Fibroblast of skin of right biceps (primary cell): ENCODE measurements at places on chromosomes 6 and 20.

- DNase-seq: no peak
These were observed 201.9 kb downstream of the LY86 start for GRCh38 chr6:6790393-6790792.

DNA sequence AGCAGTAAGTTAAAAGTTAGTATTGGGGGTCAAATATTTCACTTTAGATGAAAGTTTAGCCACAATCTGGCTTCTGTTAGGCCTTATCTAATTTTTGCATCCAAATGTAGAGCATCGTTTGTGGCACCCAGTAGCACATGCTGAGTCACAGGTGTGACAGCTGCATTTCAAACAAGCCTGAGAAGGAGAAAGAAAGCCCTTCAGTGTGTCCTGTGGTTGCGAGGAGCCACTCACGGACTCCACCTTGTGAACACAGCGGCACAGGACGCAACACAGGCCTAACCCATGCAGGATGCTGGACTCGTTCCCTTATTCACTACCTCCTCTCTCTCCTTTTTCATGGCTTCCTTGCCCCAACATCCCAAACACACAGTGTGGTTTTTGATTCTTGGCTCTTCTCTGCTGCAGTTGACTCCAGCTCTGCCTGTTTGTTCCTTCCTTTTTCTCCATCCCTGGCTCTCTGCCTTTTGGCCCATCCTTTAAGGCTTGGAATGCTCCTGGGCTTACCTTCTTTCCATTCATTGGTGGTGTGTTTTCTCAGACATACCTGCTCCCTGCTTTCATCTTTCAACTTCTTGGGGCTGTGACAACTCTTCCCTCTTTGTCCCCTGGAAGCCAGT, 124.2 kb downstream of the SLC16A10 start:
- DNase-seq: no peak

GRCh38 chr20:16061351-16061750, 511.9 kb downstream of the KIF16B start:
- no peak for DNase-seq

DNA sequence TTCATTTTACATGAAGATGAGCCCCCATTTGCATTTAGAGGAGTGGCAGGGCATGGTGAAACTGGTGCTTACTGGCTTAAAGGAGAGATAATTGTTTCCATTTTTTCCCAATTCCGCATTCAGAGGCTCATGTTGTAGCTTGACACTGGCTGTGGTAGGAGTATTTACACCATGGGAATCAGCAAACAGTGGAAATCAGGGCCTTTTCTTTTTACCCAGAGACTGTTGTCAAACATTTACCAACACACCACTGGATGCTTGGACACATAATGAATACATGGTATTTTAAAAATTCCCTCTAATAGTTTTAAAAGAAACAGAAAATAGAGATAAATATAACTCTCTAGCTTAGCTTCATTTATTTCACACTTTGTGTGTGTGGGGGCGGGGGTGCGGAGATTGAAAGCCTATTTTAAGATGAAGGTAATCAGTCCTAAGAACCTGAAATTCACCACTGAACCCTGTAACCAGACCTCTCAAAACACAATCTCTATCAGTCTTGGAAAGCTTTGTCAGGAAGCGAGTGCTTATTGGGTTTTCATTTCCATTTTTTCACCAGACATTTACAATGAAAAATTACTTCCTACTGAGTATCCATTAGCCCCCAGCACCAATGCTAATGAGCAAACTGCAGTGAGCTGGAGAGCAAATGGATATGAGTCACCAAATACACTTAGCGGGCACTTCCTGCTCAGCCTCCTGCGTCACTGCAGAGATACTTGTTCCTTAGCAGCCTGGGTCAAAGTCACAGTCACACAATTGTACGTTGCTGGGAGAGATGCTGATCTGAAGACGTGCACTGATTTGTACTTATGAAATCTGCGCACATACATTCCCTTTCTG, 532.0 kb downstream of the BCKDHB start:
- DNase-seq: peak; percentile 98

DNA sequence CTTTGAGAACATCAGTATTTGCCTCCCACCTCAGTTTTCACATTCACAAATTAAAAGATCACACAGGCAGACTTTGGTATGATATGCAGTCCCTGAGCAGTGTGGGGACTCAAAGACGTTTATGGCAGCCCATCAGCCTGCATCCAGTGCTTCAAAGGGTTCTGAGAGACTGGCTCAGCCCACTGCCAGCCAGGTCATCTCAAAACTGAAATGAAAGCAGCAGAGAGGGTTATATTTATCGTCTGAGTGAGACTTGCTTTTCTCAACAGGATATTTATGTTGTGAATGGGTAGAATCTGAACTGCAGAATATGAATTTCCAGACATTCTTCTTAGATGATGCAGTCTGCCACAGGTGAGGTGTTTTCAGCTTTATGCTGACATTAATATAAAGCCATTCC, 159.8 kb downstream of the NRN1 start:
- no peak for DNase-seq

- no peak for DNase-seq
These were observed 427 bp upstream of the NFKBIE start for GRCh38 chr6:44265722-44266233.

DNA sequence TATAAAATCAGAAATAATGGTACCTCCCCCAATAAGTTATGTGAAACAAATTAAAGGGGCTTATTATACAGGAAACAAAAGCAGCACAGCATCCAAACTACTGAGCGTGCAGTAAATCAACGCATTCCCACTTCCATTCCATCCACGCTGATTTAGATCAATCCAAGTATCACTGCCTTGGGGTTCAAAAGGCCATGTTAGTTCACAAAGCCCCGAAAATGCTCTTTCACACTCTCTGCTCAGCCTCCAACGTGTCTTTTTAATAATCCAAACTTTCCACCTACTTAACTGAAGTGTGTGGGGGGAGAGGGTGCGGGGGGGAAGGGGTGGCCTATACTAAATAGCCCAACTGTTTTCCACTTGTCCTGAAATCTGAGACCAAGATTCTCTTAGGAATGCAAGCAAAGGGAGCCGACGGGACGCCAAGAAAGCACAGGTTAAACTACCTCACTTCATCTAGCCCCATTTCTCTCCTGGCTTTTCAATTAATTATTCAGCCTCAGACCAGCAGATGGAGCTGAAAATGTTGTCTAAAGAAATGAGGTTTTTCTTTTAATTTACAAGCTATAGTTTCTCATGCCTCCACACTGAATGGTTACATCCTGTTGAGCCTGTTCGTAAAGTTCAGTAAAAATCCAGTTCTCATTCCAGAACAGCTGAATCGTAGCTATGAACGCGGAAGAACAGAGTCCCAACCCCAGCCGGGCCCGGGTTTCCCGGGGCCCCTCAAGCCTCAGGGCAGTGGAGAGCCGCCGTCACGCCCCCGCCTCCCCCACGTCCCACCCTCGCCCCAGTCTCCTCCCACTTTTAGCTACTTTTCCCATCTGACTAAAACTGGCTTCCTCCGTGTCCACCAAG, 1.0 kb upstream of the NXT1 start:
- DNase-seq: peak; percentile 76

DNA sequence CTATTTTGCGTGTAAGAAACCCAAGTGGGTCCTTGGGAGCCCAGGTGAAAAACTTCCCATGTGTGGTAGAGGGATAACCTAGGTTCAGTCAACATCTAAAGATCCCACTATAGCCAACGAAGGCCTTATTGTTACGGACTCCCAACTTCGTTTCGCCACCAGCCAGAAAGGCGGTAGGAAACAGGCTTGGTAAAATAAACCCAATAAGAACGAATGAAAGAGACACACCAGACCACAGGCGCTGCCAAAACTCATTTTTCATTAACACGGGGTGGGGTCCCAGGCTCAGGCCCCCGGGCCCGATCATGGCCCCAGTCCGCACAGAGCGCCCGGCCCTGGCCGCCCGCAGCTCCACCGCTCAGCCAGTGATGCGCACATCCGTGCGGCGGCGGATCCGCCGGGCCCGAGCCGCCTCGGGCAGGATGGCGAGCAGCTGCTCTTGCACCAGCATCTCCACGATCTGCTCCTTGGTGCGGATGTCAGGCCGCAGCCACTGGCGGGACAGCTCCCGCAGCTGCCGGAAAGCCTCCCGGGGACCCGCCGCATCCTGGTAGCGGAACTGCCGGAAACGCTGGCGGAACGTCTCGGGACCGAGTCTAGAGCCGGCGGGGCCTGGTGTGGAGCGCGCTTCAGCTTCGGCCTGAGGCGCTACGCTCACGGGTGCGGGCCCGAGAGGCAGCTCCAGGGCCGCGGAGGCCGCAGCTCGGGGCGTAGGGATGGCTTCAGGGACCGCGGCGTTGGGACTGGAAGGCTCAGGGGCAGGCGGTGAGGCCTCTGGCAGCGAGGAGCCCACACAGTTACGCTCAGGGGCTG, 709 bp downstream of the SCAND1 start:
- peak; percentile 44 for DNase-seq
